Nucleus accumbens (tissue), 56 donors: ENCODE measurements at places on chromosomes 4 and X.

GRCh38 chrX:1679238-1679637 lies 64.4 kb downstream of the ASMT start:
- DNase-seq, result no peak

- no peak for DNase-seq
These were observed 55.6 kb downstream of the STIM2 start for GRCh38 chr4:26916195-26916594.

DNA sequence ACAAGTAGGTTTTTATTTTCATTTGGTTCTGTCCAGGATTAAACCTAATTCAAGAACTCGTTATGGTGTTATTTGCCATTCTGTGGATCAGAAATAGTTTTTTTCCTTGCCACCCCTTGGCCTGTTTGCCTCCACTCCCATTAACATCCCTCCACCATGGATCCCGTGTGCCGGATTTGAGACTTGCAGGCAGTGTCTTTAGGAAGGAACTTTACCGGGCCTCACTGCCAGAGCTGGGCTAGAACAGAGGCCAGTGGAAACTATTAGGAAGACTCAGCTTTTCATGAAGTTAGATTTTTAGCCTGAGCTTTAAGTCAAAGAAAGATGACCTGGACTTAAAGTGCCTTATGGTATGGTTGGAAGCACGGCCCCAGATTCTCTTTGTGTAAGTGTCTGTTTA lies 2.4 kb downstream of the KLHL2 start:
- DNase-seq, result peak; percentile 18

DNA sequence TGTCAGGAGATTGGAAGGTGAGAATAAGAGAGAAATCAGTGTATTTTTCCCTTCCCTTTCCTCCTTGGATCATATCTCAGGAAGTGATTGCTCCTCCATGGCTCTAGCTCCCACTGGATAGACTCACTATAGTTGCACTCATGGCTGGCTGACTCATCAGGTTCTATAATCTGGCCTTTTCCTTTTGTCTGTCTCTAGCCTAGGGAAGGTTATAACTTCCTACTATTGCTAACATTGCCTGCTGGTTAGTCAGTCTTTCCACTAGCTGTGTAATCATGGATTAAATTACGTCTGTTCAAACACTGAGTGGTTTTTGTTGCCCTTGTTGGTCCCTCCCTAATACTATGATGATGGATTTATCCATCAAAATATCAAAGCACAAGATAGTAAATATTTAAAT lies 195.5 kb upstream of the VEGFC start:
- no peak for DNase-seq

- DNase-seq, result peak; percentile 13
These were observed 47.8 kb downstream of the APLN start for GRCh38 chrX:129606918-129607317.

GRCh38 chr4:111499706-111500105 lies 645.5 kb upstream of the FAM241A start:
- no peak for DNase-seq

- no peak for DNase-seq
These were observed 330.1 kb downstream of the PAPSS1 start for GRCh38 chr4:107389965-107390364.

GRCh38 chr4:155473420-155474095 lies 96.8 kb upstream of the MAP9 start:
- no peak for DNase-seq

DNA sequence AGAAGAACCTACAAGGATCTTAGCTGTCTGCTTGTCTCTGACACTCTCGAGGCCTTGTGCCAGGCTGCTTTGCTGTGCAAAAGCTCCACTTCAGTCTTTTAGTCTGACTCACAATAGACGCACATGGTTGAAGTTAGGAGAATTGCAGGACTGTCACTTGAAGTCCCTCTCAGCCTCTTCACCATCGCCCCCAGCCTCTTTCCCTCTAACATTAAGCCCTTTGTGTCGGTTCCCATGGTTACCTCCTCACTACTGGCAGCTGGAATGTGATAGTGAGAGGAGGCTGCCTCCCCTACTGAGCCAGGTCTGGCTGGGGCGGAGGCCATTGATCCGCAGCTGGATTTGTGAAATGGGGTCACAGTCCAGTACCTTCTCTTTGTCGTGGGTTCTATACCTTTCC lies 201.8 kb downstream of the SOWAHB start:
- no peak for DNase-seq

DNA sequence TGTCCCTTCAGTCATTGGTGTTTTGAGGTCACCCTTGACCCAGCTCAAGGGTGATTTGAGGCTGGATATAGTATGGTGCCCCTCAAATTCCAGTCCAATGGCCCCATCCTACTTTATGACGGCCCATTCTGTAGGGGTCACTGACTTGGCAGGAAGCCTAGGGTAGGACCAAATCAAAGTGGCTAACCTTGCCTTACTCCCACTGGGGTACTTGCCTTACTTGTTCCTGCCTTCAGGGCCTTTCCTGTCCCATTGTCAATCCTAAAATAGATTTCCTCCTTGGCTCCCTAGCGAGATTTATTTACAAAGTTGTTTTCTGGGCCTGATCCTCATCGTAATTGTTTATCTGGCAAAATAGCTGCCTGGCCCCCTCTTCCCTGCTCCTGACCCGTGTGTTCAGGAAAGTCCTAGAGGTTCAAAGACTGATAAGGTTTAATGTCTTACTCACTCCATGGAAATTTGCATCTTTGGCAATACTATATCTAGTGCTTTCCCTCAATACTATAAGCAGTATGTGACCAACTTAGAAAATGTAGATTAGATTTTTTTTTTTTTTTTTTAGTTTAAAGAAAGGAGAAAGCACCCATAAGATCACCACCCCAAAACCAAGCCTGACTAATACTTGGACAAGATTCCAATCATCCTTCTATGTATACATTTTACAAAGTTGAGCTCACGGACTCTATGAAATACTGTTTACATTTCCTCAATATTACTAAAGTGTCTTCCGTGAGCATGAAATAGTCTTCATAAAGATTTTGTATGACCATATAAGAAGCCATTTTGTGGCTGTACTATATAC lies 44.8 kb downstream of the MSN start:
- DNase-seq, result no peak

GRCh38 chrX:118603981-118604380 lies 108.4 kb downstream of the DOCK11 start:
- DNase-seq, result no peak

GRCh38 chrX:86946569-86946968 lies 571.0 kb upstream of the KLHL4 start:
- DNase-seq, result no peak

DNA sequence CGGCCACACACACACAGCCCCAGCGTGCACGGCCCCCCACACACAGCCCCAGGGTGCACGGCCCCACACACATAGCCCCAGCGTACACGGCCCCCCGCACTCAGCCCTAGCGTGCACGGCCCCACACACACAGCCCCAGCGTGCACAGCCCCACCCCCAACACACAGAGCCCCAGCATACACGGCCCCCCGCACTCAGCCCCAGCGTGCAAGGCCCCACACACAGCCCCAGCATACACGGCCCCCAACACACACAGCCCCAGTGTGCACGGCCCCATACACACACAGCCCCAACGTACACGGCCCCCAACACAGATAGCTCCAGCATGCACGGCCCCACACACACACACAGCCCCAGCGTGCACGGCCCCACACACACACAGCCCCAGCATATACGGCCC lies 17.6 kb downstream of the GAK start:
- no peak for DNase-seq

DNA sequence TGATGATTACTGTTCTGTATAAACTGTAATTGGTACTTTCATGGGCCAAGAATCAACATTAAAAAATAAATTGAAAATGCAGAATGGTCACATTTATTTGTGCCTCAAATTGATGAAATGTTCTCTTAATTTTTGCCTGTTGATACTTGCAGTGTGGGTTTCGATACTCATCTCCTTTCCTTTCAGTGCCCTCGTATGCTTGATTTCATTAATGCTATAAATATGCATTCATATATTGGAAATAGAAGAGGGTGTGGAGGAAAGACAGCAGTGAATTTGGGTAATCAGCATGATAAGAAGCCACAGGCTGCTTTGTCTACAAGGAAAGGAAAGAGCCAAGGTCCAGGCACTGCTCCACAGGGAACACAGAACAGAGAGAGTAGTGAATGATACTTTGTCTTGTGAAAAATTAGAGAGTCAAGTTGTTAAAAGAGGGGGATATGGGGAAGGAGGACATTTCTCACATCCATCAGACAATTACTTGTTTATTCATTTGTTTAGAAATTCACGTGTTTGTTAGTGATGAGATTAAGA lies 1.0 kb upstream of the DDX60 start:
- no peak for DNase-seq

- no peak for DNase-seq
These were observed 60.4 kb downstream of the CD40LG start for GRCh38 chrX:136708348-136708747.

GRCh38 chr4:152357206-152357605 lies 178.7 kb downstream of the FBXW7 start:
- DNase-seq, result no peak

GRCh38 chr4:169234137-169234855 lies 36.5 kb downstream of the SH3RF1 start:
- DNase-seq, result no peak

DNA sequence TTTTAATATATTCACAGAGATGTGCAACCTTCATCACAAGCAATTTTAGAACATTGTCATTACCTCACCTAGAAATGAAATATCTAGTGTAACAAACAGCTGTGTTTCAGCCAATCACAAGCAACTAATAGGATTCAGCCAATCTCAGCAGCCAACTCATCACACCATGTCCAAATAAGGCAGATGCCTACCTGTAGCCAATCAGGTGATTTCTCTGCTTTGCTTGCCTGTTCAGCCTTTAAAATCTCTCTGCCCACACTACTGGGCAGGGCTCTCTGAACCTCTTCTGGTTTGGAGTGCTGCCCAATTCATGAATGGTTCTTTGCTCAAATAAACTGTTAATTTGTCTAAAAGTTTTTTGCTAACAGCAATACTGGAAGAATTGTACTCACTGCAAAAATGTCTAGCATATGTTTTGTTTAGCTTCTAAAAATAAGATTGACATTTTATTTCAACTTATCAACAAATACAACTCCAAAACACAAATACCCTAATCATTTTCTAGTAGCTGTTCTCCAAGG lies 52.4 kb upstream of the IGFBP7 start:
- DNase-seq, result no peak

- no peak for DNase-seq
These were observed 53.0 kb upstream of the DAPP1 start for GRCh38 chr4:99763635-99764101.

DNA sequence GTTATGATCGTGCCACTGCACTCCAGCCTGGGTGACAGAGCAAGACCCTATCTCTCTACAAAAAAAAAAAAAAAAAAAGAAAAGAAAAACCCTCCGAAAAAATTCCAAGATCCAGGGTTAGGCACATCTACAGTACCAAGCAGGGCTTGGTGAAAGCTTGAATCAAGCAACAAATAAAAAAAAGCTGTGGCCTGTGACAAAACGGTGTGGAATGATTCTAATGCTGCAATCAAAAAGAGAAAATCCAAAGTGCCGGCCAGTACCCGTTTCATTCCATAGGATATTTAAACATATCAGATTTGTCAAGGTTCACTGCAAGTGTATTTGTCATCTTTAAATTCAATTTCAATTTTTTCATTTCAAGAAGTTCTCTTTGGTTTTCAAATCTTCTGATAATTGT lies 20.5 kb downstream of the RWDD4 start:
- DNase-seq, result no peak

DNA sequence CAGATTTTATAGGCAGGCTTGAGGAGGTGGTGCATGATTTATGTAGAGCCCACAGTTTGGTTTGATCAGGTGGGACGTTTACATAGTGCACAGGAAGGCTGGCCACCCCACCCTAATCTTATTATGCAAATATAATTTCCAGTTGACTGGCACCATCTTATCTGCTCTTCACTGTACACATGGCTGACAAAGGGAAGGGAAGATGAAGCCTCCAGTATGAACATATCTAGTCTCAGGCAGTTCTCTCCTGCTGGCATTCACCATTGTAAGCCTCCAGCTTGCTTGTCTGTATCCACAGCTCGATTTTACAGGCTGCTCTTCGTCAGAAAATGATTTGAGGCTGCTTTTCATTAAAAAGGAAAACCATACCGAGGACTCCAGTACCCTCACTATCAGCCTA lies 278.3 kb downstream of the TECRL start:
- no peak for DNase-seq

DNA sequence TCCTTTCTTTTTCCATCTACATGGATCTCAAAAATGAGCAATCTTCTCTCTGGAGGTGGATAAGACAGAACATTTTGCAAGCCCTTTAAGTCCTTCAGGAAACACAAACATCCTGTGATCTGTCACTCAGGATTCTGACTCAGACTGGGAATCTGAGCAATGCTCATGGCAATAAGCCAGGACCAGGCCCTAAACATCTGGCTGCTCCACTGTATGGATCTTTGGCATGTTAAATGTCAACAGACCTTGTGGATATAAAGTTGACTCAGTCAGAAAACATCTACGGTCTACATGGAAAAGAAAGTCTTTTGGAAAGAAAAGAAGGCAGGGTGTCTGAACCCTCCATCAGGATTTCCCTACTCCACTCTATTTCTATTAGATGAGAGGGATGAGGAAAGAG lies 17.8 kb upstream of the CHIC2 start:
- DNase-seq, result no peak

- DNase-seq, result no peak
These were observed 46.6 kb upstream of the MAMLD1 start for GRCh38 chrX:150316564-150316963.

- no peak for DNase-seq
These were observed 60.5 kb upstream of the ADAMTS3 start for GRCh38 chr4:72629540-72629939.

DNA sequence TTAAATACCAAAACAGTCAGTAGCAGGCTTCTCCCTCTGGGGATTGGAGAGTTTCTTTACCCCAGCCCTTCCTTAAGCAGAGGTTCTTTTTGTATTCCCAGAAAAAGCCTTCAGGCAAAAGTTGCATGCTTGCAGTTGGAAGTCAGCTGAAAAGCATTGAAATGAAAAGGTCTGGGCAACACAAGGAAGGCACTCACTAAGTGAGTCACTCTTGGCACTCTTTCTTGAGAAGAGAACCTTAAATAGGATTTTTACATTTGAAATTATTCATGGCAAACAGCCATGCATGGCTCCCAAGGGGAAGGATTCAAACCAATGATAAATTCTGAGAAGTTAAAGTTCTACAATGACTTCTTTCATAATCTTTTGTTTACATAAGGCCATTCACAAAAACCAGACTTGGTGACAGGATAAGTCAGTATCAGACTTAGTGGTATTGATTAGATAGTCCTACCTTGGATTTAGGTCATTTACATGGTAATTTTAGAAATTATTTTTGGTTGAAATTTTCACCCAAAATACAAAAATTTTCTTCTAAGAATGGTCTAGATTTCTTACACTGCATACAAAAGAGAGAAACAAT lies 2068.9 kb downstream of the PCDH7 start:
- no peak for DNase-seq

GRCh38 chr4:43238585-43238984 lies 346.1 kb downstream of the GRXCR1 start:
- DNase-seq, result no peak

DNA sequence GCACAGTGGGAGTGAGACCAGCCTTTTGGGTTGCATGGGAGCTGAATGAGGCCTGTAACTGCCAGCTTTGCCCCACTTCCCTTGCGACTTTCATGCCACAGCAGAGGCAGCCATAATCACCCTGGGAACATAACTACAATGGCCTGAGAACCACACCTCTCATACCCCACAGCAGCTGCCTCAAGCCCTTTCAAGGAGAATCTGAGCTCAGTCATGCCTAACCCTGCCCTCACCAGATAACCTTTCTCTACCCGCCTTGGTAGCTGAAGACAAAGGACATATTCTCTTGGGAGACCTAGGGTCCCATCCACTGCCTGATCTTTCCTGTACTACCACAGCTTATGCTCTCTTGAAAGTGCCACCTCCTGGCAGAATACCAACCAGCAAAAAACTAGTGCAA lies 599.9 kb upstream of the IGFBP7 start:
- DNase-seq, result no peak
